ENCODE measurements at places on chromosomes 2 and 18.

DNA sequence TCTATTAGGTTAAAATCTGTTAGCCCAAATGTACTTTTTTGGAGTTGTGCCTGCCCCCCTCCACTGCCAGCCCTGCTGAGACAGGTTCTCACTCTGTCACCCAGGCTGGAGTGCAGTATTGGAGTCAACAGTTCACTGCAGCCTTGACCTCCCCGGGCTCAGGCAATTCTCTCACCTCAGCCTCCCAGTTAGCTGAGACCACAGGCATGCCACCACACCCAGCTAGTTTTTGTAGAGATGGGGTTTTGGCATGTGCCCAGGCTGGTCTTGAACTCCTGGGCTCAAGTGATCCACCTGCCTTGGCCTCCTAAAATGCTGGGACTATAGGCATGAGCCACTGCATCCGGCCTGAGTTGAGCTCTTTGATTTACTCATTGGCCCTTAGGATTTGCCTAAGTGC, 110.7 kb downstream of the ICA1L start:
- no peak for DNase-seq

DNA sequence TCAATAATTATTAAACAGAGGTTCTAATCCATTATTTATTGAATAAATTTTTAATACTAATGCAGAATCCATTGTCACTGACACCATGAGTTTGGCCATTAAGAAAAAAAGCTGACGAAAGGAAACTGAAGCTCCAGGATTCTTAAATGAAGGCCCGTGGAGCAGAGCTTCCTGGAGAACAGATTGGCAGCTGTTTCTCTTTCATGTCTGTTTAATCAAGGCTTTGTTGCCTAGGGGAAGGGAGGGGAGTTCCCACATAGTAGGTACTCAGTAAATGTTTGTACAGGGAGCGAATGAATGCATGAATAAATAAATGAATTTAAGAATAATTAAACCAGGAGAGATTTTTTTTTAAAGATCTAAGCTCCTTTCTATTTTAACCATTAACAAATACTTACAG, 315.1 kb upstream of the KLHL29 start:
- no peak for DNase-seq

DNA sequence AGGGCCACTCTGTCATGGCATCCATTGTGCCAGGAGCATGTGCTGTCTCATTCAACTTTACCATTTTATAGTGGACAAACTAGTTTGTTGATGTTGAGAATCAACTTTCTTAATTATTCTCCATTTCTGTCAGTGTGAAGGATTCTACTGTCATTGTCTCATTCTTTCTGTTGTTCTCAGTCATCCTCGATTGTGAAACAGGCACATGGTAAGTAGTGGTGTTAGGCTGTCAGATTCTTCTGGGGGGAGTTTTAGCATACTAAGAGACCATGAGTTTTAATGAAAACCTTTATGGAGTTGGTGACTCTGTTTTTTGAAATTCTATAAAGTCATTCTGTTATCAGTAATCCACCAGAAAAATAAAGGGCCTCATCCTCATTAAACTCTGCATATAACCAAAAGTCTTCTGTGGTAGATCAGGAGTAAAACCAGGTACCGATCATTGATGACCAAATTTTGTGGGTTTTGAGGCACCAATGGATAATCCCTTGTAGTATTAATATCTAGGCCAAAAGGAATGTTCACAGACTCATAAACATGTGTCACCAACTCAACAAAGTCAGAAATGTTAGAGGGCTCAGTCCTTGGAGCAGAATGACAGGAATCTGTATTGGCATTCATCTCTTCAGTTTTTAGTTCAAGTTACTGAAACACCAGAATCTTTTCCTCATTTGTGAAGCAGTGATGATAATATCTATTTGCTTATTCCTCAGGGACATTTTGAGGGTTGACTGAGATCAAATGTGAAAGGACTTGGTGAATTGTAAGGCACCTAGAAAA, 73.2 kb downstream of the CERS6 start:
- no peak for DNase-seq

DNA sequence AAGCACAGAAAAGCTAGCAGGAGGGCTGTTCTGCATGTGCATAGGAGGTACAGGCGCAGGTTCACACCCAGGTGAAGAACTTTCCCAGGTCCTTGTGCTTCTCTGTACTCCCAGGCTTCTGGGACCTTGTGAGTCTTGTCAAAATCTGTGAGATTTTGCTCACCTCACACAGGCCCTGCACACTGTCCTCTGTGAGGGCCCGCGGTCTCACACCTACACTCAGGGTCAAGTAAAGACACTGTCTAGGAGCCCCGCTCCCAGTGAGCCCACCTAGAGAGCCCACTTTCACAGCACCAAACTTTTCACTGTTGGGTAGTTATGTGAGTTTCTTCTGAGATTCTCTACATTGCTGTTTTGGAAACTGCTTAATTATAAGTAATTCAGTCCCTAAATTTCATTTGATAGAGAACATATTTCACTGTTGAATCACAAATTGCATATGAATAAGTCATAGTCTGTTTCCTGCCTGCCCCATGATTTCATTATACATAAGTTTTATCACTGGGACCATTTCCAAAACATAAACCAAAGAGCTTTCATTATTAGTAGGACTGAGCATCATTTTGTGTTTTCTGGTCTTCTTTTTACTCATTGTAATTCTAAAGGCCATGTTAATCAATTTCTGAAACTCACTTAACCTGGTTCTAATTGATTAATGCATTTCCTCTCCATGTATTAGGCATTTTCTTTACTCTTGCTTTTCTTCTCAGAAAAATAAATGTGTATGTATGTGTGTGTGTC, 234.2 kb upstream of the SPOPL start:
- DNase-seq: no peak

GRCh38 chr2:183063083-183063482, 15.5 kb upstream of the DUSP19 start:
- DNase-seq: no peak

All from GM12891 (cell line).